ENCODE measurements at places on chromosomes 12 and 14.

DNA sequence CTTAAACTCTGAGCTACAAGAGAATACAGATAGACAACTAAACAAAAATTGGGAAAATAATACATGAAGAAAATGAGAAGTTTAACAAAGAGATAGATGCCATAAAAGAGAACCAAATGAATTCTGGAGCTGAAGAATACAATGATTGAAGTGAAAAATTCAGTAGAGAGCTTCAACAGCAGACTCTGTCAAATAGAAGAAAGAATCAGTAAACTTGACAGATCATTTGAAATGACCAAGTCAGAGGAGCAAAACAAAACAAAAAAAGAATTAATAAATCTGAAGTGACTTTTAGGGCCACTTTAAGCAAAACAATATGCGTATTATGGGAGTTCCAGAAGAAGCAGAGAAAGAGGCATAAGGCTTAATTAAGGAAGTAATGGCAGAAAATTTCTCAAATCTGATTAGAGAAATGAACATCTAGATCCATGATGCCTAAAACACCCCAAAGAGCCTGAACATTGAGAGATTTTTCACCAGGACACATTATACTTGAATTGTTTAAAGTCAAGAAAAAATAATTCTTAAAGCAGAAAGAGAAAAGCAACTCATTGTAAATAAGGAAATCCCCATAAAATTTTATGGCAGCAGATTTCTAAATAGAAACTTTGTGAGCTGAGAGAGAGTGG, 61.0 kb upstream of the RNU6-8 start:
- no peak for DNase-seq

DNA sequence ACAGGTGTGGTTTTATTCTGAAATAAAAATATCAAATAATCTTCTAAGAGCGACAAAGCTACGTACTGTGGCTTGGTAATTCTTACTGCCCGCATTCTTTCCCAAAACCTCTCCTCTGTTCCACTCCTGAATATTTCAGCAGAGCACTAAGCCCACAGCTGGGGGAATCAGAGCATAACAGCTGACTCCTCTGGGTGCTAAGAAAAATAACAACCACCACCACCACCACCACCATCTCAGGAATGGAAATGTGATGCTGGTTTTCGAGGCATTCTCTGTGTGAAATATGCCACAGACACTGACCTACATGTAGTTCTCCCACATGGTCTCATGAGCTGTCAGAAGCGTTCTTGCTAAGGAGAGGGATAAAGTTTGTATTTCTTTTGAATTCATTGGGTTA, 183.7 kb downstream of the BMP4 start:
- no peak for DNase-seq

DNA sequence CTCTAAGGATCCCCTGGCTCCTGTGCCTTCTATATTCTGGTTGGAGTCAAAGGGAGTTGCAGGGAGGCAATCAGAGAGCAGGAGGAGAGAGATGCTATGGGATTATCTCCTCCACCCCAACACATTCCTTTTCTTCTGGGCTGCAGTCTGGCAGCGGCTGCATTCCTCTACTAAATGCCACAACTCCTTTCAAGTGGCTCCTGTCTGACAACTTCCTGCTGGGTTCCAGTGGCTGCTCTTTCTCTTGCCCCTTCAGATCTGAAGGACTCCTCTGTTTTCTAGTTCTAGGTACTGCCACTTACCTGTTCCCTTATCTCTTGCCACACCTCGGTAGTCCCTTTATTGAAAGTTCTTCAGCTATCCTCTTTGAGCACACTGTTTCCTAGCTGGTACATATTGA, 425.0 kb downstream of the SNAPC1 start:
- no peak for DNase-seq

DNA sequence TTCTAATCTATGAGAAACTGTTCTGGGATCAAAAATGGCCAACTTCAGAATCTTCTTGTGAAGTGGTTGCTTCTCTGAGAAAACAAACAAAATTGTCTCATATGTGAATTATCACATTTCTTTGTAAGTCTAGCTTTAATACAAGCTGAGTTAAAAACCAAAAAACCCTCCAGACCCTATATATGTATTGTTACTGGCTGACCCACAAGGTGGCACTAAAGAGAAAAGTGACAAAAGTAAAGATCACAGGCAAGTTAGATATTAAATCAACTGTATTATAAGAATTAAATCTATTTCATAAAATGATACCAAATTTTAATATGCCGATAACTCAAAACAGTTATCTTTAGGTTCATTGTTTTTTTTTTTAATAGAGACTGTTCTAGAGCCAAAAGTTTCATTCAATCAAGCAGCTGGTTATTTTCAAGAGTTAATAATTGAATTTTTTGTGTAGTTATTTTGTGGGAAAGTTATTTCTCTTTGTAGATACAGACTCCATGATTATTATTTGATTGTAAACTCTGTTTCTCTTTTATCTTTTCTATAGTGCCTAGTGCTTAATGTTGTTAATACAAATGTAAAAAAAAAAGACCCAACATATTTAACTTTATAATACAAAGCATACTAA, 7.5 kb upstream of the TRHDE start:
- DNase-seq, result no peak

- DNase-seq, result no peak
Observed at GRCh38 chr12:114935658-114936057, 251.7 kb upstream of the TBX3 start.
